Activated CD4-positive, alpha-beta T cell treated with anti-CD3 and anti-CD28 coated beads, Interleukin-2, amount 10 ng/mL, durations not matched to agents 7 days and 5 days (primary cell): ENCODE measurements at places on chromosomes 5 and 9. TPM values are rescaled to one million over a fixed set of nuclear protein-coding genes. Genes with fewer than 3 reads are reported as not detected.

DNA sequence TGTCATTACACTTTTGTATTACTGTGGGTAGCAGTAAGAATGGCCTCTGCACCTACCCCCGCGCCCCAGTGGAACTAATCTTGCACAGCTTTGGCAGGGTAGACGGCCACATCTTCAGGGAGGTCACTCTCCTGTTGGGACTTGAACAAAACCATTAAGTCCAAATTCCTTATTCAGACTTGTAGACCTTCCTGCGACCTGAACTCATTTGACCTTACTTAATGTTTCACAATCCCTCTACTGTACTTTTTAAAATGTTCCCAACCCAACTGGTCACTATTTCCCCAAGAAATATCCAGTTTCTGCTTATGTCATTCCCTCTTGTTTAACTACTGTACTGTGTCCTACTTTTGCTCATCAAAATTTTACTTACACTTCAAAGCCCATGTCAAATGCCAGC is 5.3 kb upstream of the FAM120AOS start:
- no peak for DNase-seq

The IL9 gene
- not detected for total RNA-seq

The IARS1 gene
- 128 TPM for total RNA-seq

The CD72 gene
- 7.1 TPM for total RNA-seq

DNA sequence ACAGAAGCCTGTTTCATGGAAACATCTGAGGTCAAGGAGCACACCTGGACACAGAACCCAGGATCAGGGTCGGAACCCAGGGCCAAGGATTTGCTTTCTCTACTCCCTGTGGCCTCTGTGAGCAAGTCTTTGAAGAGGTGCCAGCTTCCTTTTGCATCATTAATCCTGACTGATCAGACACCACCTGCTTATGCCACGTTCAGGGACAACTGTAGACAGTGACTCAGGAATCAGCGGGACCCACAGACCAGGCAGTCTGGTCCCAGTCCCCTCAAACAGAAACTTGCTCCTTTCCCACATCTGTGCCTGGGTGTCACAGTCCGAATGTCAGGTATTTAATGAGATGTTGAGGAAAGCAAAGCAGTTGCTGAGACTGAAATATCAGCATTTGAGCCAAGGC is 154.8 kb downstream of the SGCD start:
- DNase-seq, result no peak

The PRDM9 gene
- not detected for total RNA-seq

DNA sequence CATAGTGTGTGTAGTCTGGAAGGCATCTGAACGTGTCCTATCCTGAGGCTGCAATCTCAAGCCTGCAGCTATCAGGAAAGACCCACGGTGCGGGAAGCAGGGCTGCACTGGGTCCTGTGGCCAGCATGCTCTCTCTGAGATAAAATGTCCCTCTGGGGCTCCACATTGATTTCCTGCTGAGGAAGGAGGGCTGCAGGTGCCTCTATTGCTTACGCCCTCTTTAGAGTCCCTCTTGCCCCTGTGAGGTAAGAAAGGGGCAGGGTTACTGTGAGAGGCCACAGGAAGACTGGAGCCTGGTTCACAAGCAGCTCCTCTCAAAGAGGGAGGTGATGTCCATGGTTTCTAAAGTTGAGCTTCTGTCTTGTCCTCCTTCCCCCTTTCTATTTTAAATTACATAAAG is 299.9 kb upstream of the RFX3 start:
- DNase-seq, result no peak

GRCh38 chr9:130763331-130764171 is 70.0 kb downstream of the EXOSC2 start:
- DNase-seq, result no peak

DNA sequence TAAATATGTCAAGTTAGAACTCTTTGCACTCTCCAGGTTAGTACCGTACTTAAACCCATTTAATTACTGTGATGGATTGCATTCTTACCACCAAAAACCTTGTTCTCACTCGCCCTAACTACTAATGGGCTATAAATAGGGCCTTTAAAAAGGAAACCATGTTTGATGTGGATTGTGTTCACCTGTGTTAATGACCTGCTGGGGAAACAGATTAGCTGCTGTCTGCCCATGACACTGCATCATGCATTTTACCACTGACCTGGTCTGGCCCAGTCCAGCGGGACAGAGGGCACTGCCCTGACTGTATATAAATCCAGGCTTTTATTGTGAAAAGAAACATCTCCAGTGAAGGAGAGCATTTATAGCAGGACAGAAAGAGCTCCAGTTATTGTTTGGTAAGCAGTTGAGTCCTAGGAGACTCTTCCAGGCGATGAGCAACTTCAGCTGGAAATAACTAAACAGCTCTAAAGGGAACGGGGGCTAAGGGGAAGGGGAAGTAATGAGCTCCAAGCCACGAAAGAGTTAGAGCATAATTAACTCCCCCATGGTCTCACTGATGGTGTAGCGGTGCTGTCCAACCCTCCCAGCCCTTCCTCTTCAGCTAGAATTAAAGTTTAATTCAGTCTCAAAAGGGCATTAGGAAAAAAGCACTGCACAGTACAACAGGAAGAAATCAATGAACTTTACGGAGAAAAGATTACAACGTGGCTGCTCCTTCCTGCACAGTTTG is 303.1 kb downstream of the ENC1 start:
- DNase-seq, result no peak

DNA sequence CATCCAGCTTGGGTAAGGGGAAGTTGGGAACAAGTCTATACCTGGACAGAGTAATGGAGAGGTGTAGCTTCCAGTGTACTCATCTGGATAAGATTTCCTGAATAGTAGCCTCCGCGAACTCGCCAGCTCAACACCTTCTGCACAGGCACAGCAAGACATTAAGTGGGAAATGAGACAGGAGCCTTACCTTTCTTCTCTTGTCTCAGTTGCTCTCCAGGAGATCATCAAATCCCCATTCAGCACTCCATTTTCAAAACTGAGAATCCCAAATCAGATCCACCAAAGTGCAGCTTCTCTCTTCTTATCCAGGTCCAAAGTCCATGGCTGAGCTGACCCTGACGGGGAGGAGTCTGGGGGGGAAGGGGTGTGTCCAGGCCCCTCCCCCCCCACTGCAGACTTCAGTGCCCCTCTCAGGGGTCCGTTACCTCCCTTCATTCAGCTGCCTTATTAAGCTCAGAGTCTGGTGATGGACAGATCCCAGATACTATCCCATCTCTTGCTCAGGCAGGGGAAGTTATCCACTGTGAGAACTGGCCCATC is 5.9 kb upstream of the MGAT1 start:
- DNase-seq, result no peak

The LCN2 gene
- not detected for total RNA-seq

The RLN2 gene
- 2.3 TPM for total RNA-seq

The SRD5A1 gene
- total RNA-seq, result 10.4 TPM

- DNase-seq, result no peak
These were observed 477.7 kb upstream of the C9orf72 start for GRCh38 chr9:28050941-28051340.

DNA sequence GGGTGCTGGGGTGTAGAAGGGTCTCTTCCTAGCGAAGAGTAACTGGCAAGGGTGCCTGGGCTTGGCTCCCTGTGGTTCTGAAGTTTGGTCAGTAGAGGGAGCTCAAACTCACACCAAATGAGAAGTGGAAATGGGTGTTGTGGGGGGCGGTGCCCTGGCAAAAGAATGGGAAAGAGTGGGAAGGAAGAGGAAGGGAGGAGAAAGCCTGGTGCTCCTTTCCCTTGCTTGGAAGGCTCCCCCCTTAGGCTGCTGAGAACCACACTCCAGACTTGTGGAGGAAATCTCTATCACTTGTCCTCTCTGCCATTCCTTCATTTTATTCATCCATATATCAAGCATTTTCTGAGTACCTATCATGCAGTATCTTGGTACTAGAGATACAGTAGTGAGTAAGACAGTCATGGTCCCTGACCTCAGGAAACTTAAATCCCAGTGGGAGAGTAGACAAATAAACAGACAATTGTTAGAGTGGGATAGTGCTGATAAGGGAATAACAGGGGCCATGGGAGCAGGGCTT is 13.0 kb downstream of the SLC4A9 start:
- DNase-seq, result peak; percentile 47
